ENCODE measurements at places on chromosomes 6 and 20.
A peak's percentile ranks its signal among the peaks of the same experiment; 100 is the strongest.

DNA sequence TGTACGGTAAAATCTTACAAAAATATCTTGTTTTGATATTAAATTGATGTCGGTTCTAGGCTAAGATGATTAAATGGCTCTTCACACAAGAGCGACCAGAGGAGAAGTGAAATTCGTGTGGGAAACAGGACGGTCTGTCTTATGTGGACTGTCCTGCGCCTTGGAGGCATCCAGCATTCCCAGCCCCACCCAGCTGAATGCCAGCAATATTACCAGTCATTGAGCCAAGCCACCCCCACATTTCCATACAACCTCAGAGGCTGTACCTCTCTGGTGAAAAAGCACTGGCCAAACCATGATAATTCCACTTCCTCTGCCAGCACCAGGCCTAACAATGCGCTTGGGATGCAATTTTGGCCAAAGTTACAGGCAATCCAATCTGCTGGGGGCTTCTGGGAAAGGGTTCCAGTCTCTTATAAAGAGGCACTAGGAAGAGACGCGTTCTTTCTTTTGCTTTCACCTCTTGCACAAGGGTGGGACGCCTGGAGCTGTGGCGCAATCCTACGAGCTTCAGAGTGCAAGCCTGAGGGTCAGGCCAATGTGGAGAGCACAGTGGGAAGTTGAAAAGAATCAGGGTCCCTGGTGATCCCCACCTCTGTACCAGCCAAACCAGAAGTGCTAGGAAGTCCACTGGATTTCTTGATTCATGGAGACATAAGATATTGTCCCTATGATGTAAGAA is 213.1 kb downstream of the PREX1 start:
- DNase-seq, result peak; percentile 38

DNA sequence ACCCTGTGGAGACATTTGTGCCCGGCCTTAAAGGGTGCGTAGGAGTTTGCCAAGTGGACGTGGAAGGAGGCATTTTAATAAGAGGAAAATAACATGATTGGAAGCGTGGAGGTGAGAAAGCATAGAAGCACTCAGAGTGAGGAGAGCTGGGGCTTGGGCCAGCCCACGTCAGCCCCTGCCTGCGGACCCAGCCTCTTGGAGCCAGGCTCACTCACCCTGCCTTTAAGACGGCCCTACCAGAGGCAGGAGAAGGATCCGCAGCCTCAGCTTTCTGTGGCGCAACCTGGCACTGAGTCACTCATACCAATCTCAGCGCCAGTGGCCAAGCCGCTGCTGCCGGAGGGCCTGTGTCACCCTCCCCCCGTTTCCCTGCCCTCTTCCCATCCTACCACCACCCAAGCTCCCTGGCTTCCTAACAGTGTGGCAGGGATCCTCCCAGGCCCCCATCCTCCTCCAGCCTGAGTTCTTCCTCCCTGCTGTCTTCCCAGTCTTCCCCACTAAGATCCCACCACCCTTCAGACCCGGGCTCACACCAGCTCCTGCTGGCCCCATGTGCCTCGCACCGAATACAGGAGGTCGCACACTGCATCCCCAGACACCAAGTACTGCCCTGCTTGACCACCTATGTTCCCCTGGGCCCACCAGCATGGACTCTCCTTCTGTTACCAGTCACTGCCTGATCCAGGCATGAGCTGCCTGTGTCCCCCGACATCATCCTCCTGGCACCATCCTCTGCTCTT is 285.2 kb downstream of the UST start:
- no peak for DNase-seq

- DNase-seq, result no peak
These were observed 102.6 kb upstream of the ADGRF4 start for GRCh38 chr6:47595785-47596184.

DNA sequence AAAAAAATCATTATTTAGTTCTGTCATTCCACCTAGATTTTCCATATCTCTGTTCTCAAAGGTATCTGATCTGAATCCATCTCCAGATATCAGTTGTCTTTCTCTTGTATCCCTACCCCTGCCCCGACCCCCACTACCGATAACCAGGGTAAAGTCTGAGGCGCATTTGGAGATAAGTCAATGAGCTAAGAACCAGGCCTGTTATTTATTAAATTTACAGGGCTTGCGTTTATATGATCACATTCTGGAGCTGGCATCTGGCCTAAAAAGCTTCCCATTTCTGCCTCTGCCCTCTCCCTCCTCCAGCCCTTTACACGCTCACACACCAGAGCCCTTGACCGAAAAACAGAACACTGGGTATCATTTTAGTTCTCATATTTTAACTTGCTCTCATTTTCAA is 144.7 kb downstream of the ALDH8A1 start:
- DNase-seq, result no peak

DNA sequence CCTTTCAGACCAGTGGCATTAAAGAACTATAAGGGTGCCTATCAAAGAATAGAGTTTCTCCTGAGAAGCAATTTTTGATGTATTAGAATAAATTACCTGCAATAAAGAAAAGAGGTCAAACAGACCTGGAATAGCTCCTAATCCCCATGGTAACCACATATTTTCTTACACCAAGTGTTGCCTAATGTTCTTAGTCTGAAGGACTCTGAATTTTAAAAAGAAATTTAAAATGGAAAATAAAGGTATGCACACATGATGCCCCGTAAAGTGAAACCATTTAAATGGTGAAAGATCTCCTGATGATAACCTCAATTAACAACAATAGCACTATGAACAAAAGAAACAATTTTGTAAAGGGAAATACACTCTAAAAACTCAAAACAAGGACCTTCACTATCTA is 55.1 kb upstream of the LOC128125822 start:
- DNase-seq, result no peak

DNA sequence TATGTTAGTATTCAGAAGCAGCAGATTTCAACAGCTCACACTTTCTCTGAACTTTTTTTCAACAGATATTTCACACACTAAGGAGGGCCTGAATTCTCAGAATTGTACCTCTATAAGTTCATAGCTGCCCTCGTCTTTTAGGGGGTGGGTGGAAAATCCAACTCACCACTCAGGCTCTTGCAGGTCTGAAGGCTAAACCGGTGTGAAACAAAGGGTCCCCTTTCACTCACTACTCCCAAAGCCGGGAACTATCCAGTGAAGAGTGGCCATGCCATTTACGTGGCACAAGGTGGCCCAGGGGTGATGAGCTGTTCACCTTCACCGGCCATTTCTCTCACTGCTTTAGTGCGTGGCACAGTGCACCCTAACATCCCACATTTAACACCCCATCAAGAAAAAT is 24.2 kb downstream of the TBC1D7 start:
- no peak for DNase-seq

Measured in cardiac septum (tissue), 1 donor.